NCI-H226 (cell line): ENCODE measurements at places on chromosomes 7 and 10.

DNA sequence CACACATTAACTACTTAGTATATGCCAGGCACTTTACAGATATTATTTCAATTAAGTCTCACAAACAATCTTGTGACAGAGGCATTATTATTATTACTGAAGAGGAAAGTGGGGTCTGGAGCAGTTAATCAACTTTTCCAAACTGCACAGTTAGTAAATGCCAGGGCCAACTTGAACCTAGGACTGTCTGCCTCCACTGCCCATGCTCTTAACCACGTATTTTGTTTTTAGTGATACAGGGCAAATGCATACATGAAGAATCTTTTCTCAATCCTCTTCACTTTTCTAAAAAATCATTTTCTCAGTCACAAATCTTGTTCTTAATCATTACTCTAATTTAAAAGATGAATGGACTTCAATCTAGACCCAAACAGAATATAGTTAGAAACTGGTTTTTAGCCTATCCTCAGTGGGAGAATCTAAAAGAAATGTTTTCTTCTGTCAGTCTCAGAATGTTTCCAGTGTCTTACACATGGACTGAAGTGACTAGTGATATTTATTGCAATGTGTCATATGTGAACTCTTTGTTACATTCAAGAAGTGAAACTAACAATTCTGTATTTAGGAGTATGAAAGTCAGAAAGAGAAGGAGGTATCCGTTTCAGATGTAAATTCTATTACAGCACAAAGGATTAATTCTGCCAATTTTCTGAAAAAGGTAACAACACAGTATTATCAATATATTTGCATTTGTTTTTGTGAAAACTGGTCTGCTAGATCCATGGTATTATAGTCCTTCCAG lies 55.5 kb upstream of the CCNJ start:
- DNase-seq = no peak

GRCh38 chr10:70477661-70478162 lies 855 bp upstream of the PALD1 start:
- DNase-seq = peak; percentile 80

DNA sequence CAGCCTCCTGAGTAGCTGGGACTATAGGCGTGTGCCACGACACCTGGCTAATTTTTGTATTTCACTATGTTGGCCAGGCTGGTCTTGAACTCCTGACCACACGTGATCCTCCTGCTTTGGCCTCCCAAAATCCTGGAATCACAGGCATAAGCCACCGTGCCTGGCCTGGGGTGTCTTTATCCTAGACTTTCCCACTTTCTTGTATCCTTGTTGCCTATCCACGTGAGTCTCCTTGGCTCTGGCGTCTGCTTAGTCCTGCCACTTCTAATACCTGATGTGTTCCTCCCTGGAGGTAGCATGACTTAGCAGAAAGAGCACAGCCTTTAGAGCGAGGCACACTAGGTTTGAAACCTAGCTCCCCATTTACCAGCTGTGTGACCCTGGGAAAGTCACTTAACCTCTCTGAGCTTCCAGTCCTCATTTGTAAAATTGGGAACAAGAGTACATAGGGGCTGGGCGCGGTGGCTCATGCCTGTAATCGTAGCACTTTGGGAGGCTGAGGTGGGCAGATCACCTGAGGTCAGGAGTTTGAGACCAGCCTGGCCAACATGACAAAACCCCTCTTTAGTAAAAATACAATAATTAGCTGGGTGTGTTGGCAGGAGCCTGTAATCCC lies 344.6 kb downstream of the TYW1 start:
- DNase-seq = no peak

DNA sequence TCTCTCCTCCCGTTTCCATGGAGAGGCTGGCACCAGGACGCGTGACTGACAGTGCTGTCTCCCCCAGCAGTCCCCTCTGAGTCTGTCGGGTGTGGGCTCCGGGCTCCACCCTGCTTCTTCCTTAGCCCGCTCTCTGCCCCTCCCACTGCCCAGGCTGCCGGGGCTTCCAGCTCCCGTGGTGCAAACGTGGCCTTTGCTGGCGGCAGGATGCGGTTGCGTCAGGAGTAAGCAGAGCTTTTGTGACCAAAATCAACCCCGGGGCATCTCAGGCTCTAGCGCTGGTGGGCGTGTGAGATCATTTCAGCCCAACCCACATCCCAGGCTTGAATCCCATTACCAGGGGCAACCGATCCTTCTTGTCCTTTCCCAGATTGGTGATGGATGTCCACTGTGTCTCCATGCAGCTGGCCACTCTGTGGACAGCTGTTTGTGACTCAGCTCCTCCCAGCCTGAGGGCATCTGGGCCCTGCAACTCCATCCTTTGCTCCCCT lies 28.2 kb downstream of the PTPRE start:
- DNase-seq = no peak

DNA sequence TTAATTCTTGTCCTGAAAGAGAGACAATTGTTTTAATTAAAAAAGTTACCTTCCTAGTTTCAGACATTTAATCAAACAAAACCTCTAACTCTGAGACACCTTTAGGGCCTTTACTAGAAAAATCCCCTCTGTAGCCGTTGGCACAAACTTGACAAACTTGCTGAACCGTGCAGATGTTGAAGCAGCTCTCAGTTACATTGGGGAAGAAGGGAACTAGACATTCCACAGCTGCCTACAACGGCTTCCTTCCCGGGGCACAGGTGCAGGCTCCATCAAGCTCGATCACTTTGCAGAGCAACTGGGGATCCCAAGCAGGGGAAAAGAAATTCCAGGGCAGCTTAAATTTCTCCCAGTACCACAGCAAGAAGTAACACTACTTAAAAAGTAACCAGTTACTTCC lies 141.3 kb downstream of the SKAP2 start:
- DNase-seq = no peak

- no peak for DNase-seq
These were observed 384.8 kb downstream of the DNAJB6 start for GRCh38 chr7:157721468-157722136.

- no peak for DNase-seq
These were observed 73.0 kb downstream of the ADCY1 start for GRCh38 chr7:45646996-45647825.

GRCh38 chr7:3992841-3993240 lies 689.3 kb upstream of the FOXK1 start:
- no peak for DNase-seq

DNA sequence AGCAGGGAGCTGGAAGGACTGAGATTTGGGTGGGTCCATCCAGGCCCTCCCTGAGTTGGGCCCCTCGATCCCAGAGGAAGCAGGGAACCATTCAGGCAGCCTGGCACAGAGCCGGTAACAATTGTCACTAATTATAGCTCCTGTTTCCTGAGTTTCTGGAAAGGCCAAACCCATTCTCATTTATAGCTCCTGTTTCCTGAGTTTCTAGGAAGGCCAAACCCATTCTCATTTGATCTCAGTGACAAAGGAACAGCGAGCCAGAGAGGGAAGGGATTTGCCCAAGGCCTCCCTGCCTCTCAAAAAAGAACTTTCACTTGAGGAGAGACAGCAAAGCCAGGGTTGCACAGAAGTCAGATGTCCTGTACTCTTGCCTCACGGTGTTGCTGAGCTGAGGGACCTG lies 521.9 kb downstream of the TYW1 start:
- DNase-seq = no peak

DNA sequence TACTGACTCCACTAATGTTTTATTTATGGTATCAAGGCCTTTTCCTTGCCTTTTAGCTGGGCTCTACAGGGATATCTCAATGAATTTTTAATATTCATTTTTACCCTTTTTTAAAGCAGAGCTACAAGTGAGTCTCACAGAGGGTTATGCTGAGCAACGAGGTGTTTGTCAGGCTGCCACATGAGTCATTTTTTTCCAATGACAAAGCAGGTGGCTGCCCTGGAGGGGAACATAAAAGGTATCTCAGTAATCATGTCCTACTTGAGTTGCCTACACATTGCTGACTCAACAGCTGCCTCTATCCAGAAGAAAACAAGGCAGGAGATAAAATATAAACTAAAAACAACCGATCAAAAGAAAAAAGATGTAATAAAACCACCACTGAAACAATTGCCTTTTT lies 1004.9 kb upstream of the POT1 start:
- no peak for DNase-seq

- no peak for DNase-seq
These were observed 44.0 kb upstream of the ANKRD1 start for GRCh38 chr10:90964781-90965465.

GRCh38 chr10:126518218-126519080 lies 130.2 kb upstream of the ADAM12 start:
- DNase-seq = no peak

DNA sequence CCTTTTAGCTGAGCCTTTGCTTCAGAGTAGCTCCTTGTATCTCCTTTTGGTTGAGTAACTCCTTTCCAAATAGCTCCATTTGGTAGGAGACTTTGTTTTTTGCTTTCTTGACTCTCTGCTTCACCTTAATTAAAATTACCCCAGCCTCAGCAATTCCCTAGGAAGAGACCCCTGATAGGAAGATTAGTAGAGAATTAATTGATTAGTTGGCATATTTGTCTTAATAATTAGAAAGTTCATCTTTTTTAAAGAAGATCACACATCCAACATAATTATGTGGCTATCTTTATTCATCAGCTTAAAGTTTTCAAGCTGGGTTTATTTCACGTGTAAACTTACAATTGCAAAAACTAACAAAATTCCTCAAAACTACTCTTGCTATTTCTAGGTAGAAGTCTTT lies 119.1 kb downstream of the LRRN3 start:
- DNase-seq = no peak

GRCh38 chr10:119657725-119658124 lies 6.5 kb downstream of the BAG3 start:
- DNase-seq = no peak

GRCh38 chr7:91940171-91940570 lies 491 bp upstream of the AKAP9 start:
- DNase-seq = peak; percentile 2

GRCh38 chr10:34922138-34922537 lies 107.0 kb upstream of the PARD3 start:
- DNase-seq = peak; percentile 54

- DNase-seq = no peak
These were observed 14.5 kb downstream of the OR9A2 start for GRCh38 chr7:143012409-143012808.

DNA sequence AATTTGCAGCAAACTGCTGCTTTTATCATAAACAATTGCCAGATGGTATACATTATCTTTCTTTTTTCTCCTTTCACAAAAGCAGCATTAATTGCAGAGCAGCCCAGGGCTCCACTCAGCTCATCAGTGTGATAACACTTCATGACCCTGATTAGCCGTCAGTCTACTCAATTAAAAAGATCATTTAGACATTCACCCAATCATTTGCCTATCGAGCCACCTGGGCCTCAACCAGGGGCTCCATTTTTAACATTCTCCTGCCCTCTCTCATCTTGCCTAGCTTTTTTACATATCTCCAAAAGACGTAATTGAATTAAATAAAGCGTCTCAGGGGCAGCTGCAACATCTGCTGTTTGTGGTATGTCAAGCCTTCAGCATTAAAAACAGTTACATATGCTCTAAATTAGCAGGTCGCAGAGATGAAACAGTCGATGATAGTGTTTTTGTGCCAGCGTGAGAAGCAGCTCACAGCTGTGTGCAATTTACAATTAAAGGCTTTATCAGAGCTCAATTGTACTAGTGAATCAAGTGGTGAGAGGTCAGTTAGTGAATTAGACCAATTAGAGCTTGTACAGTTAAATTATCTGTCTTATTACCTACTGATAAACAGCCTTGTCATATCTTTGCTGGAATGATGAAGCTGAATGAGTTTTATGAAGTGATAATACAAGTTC lies 522.5 kb downstream of the ETV1 start:
- DNase-seq = no peak

GRCh38 chr10:110833941-110834628 lies 37.6 kb upstream of the PDCD4 start:
- no peak for DNase-seq

- DNase-seq = peak; percentile 61
These were observed at the start of gene IFIT5 for GRCh38 chr10:89414146-89414878. Gene IFIT5 (plus strand): TSS chr10:89414568. CDS start chr10:89414799, 231 bp downstream.

DNA sequence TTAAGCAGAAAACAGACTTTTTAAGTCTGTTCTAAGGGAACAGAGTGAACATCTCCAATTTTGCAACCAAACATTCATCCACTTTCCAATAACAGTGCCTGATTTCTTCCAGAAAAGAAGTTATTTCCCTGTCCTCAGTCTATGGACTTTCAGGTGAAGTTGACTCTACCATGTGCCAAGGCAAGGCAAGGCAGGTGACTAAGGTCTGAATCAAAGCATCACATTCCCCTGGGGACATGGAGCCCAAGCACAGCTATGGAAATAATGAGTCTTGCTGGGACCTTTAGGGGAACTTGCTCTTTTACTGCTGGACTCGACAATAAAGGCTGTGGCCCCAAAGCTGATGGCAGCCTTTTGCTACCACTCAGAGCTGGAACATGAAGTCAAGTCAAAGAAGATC lies 182.2 kb downstream of the FGFR2 start:
- DNase-seq = no peak
